ENCODE measurements at places on chromosomes 11 and 22.

DNA sequence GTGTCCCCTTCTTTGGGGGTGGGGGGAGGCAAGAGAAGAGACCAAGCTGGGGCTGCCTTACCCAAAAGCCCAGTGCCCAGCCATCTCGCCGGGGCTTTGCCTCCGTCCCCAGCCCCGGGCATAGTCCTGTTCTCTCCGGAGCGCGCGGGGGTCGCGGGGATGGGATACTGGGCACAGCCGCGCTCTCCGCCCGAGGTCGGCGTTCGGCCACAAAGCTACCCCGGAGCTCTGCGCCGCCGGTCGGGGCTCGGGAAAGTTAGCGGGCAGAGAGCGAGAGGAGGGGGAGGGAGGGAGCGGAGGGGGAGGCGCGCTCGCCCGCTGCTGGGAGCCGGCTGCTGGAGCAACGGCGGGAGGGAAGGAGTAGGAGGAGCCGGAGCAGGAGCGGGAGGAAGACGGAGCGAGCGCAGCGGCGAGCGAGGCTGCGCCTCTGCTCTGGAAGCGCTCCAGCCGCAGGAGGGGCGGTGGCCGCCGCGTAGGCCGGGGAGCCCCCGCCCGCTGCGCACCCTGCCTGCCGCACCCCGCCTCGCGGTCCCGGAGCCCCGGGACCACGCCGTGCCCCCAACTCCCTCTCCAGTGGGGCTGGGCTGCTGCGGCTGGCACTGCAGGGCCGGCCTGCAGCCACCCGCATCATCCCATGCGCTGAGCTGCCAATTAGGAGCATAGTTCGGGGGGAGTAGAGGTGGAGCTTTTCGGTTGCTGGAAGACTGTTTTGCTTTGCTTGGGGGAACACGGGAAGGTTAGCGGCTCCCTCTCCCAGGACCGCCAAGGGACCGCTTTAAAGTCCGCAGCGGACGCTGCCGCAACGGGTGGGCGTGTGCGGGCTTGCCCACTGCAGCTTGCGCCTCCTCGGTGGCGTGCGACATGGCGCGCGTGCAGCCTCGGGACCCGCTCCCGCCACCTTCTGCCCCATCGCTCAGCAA lies at the start of gene SCN4B:
TSS of gene SCN4B (minus strand) at position 272 of the 920 bp plus-strand sequence. CDS start at position 122, 150 bp downstream.
- DNase-seq, result peak; percentile 56

DNA sequence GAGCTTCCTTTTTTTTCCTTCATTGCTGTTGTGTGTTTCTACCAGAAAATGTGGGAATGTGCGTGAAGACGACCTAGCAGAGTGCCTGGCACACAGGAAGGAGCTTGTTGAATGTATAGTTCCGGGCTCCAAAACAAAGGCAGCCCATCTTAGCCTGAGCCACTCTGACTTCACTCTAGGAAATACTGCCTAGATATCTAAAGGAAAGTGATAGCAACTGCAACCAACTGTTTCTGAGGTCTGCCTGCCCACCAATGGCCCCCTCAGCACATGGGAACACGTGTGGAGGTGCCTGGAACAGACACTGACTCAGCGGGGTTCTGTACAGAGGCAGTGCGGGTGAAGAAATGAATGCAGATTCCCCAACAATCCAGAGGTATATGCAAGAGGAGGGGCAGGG lies 14.7 kb upstream of the XBP1 start:
- DNase-seq, result no peak

DNA sequence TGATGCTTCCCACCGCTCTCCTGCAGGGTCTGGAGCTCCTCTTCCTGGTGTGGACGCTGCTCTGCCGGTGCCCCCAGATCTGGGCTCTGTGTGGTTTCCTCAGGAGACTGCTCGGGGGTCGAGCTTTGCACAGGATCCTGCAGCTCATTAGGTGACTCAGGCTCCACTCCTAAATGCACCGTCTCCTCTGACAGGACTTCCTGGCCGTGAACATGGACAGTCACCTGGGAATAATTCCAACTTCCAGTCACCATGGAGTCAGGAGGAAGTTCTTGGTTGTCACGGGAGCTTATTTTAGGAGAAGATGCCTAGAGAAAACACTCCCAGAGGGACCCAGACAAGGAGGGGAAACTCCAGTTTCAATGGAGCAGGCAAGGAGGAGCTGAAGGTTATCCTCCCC lies 11.9 kb downstream of the ZNF202 start:
- no peak for DNase-seq

GRCh38 chr11:96741068-96741467 lies 351.3 kb downstream of the JRKL start:
- DNase-seq, result no peak

DNA sequence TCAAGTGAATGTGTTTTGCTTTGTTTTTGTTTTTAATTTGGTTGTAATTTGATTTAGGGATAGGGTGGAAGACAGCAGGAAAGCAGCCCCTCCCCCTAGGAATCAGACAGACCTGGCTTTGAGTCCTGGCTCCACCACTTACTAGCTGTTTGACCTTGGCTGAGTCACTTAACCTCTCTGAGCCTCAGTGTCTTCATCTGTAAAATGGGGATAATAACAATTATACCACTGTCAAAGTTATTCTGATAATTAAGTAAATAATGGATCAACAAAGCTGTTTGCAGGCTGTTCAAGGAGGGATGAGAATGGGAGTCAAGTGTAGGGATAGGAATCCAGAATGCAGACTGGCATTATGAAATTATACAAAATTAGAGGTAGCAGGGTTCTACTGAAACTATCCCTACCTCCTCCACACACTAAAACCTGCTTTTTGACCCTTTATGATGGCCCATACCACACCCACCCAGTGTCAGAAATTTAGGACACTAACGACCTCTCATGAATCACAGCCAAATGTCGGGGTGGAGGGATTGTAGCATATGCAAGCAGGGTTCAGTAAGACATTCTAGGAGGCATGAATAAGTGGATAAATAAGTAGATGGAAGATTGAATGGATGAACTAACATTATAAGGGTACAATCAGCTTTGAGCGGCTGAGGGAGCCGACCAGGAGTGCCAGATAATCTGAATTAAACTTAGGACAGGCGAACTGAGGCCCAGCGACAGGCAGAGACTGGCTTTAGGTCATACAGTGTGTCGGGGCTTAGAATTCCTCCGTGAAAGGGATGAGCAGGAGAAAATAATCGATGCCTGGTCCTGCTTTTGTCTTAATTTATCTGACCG lies 974 bp downstream of the ANAPC15 start:
- no peak for DNase-seq

DNA sequence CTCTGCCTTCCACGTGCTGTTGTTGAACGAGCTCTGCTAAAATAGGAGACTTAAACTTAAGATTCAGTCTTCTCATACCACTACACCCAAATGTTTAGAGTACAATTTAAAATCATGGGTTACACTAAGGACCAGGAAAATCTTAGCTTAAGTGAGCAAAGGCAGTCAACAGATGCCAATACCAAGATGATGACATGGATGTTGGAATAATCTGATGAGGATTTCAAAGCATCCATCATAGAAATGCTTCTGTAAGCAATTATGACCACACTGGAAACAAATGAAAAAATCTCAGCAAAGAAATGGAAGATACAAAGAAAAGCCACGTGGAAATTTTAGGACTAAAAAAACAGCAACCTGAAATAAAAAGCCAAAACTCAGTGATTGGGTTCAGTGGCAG lies 109.8 kb downstream of the ATXN10 start:
- DNase-seq, result no peak

GRCh38 chr11:71207563-71207962 lies 44.8 kb downstream of the SHANK2 start:
- no peak for DNase-seq

DNA sequence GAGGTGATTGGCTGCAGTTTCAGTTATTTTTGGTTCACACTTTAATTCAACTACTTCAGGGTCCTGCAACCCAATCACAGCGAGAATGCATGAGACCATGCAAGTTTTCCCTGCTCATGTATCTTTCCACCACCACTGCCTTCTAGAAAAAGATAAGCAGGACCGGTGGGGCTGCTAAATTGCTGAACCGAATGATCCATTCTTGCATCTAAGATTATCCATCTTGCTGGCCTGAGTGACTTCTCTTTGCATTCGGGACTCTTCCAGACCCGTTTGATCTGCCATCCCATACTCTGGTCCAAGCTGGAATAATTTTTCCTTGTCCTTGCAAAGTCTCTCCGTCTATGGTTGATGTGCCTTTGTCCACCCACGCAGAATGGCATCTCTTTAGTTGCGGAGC lies 56.3 kb upstream of the TP53I11 start:
- no peak for DNase-seq

- DNase-seq, result no peak
Measured at GRCh38 chr22:29065468-29066190, 4.0 kb upstream of the C22orf31 start.

DNA sequence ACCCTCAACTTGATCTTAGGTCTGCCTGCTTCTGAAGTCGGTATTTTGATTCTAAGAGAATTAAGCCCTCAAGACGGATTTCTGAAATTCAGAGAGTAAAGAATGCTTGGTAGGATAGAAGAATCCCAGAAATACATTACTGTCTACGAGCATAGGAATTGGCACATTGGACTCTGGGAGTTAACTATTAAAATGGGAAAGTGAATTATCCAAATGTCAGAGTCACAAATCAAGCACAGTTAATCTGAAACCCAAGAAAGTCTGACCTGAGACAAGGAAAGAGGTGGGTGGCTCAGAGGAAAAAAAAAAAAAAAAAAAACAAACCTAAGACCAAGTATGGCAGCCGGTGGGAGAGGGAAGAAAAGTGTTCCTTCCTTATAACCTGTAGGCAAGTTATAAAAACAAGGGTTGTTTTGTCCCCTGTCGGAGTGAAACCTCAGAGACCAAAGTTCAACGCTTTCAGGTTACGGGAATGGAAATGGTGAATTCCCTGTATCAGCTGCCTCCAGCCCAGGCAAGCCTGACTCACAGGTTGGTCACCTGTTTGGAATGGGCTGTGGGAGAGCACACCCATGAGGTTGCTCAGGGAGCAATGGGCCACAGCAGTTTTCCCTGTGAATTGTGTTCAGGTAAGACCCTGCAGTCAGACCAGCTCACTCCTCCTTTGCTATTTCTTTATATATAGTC lies 139.0 kb downstream of the ETS1 start:
- DNase-seq, result no peak

DNA sequence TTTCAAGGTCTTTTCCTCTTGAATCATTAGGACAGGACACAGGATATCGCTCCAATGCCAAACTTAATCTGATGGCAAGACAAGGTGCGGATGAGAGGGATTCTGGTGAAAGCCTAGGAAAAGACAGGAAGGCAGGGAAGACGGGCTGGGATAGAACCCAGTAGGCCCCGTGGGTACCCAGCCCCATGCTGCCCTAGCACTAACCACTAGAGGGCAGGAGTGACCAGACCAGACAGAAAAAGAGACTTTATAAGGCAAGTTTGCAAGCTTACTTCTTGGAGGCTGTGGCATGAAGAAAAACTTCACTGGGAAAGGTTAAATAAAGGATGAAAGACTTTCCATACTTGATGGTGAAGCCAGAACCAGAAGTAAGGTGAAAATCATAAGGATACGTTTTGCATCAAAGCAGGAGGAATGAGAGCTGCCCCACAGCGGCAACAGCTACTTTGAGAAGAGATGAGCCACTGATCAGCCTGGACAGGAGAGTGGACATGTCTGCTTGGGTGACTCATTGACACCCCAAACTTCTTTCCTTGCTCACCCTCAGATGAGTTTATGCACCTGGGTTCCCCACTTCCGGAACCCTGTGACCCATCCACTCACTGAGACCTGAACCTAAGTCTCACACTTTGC lies 39.8 kb downstream of the SYN3 start:
- DNase-seq, result peak; percentile 25

GRCh38 chr11:92284558-92284957 lies 59.9 kb downstream of the FAT3 start:
- no peak for DNase-seq

DNA sequence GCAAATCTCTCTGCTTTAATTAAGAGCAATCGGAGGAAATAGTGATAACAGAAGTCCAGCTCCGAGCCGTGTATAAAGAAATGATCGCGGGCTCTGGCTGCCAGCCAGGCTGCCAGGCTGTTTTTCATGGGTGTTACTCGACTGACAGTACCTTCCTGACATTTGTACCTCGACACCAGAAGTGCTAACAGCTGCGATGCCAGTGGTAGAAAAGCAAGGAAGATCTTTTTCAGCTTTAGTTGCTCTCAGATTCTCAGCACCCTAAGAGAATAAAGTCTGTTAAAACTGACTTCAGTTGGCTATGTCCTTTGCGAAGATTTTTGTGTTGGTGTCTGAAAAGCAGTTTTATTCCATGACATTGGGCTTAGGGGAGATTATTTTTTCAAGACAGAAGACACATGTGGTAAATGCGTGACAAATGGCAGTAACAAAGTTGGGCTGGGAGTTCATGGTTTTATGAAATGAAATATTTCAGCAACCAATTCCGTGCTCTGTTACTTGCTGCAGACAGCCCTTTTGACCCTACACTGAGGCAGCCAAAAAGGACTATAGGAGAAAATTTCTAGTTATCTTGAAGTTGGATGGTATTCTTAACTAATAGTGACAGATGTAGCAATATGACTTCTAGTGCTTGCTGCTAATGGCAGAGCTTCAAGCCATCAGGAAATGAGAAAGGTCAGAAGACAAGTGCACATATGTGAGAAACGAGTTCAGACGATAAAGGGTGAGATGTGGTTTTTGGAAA lies 296.2 kb downstream of the CNTN5 start:
- no peak for DNase-seq

DNA sequence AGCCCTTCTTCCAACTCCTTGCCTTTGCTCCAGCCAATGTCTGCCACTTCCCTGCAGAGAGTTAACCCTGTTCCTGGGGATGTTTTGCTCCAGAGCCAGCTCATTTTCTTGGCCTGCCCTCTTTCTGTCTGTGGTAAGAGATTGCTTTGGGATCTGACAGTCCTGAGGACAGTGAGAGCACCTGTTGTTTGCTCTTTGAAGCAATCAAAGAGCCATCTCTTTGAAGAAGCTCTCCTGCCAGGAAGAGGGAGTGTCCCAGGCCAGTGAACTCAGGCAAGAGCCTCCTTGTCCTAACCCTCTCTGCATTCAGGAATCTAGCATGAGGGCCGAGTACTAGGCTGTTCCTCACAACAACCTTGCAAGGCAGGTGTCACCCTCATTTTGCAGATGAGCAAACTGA lies 42.2 kb downstream of the TRAF6 start:
- no peak for DNase-seq

GRCh38 chr11:69823641-69824265 lies 4.5 kb upstream of the FGF3 start:
- DNase-seq, result no peak

DNA sequence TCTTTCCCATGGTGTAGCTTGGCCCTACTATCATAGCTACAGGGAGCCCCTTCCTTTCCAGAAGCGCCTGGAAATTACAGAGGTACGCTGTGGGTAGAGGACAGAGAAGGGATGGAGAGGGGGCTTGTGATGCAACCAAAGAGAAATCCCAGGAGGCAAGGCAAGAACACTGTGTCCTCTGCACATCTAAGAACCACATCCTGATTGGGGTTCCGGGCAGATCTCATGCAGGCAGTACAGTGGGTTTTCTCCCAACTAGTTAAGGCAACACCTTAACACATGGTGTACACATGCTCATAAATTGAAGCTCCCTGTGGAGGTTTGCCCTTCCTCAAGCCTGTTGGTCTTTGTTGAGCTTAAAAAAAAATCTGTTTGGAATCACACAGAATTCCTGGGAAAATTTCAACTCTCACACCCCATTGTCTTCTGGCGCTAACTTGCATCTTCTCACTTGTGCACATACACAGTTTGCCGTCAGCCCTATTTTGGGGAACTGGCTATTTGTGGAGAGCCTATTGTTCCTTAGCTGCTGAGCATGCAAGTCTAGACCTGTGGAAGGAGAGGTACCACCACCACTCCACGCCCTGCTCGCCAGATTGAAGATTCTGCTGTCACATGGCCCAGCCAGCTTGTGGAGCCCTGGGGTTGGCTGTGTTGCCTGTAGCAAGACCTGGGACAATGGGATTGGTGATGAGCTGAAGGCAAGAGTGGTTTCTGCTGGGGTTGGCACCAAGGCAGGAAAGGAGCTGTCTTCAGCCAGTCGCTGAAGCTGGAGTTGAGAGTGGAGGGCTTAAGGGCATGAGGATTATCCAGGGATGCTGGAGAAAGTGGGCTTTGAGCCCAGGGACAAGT lies 52.4 kb downstream of the ALX4 start:
- no peak for DNase-seq
